Fibroblast of skin of back (primary cell): ENCODE measurements at places on chromosomes 4 and X.
A peak's percentile ranks its signal among the peaks of the same experiment; 100 is the strongest.

DNA sequence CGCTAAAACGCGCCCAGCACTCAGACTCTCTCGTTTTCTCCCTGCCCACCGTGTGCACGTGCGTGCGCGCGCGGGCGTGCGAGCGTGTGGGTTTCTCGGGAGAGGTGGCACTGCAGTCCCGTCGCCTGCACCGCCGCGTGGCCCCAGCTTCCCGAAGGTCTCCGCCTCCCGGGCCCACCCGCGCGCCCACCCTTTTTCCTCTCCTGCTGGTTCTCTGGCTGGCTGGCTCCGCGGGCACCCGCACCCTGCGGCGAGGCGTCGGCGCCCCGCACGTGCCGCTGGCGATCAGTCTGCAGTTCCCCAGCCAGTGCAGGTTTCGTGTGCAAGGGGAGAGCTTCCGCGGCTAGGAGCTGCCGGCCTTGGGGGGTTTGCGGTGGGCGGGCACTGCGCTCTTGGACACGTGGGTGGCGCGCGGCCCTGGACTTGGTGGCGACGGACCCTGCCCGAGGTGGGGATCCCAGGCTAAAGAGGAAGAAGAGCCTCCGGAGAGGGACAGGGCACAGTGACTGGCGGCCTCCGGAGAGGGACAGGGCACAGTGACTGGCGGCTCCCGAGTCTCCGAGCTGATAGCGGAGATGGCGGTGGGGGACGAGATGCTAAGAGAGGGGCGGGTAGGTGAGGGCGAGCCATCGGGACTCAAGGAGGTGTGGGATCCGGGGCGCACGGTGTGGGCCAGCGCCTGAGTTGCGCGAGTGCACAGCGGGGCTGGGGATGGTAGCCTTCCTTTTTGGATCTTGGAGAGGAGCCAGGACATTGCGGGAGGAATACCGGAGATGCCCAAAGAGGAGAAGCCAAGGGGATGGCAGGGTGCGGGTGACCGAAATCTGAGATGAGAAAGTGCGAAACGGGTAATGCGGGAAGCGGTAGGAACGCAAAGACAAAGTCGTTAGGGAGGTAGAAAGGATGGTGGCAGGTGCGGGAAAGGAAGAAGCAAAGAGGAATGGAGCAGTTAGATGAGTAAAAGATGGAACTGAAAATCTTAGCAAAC, at the start of gene FAM184B:
Gene FAM184B (minus strand): TSS at position 322 of the 988 bp plus-strand sequence. CDS start 322 bp downstream, outside the sequence.
- no peak for DNase-seq

- DNase-seq, result no peak
Observed at GRCh38 chrX:111876646-111877045, 665 bp downstream of the TRPC5OS start.

DNA sequence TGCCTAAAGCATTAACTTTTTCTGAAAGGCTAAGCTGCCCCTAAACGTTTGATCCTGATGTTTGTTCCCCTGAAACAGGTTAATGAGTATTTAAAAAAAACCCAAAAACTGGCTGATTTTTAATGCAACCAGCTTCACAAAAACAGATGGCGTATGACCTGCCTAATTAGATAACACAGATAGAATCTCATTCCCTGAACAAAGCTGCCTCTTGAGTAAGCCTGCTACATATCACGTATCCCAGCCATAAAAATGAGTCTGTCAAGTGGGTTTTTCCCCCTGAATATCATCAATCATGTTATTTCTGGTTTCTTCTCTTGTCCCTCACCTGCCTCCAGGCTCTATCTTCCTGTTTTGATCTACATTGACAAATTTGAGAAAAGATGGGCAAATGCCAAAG, 154.2 kb upstream of the FAM9B start:
- no peak for DNase-seq

- DNase-seq, result no peak
Observed at GRCh38 chrX:23930894-23931604, 23.2 kb downstream of the CXorf58 start.

- peak; percentile 2 for DNase-seq
Observed at GRCh38 chr4:81919223-81919622, 447.5 kb upstream of the RASGEF1B start.

DNA sequence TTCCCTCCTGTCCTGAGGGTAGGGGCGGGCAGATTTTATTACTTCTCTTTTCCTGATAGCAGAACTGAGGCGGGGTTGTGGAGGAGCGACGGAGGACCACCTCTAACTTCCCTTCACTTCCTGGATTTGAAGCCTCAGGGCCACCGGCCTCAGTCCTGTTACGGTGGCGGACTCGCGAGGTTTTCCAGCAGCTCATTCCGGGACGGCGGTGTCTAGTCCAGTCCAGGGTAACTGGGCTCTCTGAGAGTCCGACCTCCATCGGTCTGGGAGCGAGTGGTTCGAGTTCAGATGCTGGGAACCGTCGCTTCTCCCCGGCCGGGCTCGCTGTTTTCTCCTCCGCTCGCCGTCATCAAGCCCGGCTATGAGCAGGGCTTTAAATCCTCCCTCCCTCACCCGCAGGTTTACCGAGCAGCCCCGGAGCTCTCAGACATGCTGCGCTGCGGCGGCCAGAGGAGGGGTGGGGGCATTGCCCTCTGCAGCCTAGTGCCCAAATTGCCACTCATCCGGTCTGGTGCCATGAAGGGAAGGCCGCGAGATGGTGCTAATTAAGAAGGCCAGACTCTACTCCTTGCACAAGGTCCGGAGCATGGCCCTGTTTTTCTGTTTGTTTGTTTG, 23.3 kb downstream of the HAND2 start:
- DNase-seq, result no peak

DNA sequence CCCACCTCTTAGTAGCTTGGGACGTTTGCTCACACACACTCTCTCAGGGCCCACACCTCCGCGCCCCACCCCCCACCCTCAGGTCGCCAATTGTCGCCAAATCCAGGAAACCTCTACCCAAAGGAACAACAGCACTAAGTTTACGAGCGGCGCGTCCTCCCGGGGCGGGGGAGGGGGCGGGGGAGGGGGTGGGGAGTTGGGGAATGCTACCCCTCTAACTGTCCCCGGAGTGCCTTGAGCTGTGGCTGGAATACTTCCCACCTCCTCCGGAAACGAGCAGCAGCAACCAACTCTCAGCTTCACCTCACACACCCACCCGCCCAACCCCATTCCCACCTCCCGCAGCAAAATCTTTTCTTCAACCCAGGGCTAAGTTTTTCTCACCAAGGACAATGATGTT, 135.6 kb upstream of the ZIC3 start:
- no peak for DNase-seq

GRCh38 chrX:7280520-7280919, 132.6 kb upstream of the PUDP start:
- DNase-seq, result no peak

GRCh38 chr4:8227201-8227770, 28.2 kb downstream of the SH3TC1 start:
- no peak for DNase-seq

DNA sequence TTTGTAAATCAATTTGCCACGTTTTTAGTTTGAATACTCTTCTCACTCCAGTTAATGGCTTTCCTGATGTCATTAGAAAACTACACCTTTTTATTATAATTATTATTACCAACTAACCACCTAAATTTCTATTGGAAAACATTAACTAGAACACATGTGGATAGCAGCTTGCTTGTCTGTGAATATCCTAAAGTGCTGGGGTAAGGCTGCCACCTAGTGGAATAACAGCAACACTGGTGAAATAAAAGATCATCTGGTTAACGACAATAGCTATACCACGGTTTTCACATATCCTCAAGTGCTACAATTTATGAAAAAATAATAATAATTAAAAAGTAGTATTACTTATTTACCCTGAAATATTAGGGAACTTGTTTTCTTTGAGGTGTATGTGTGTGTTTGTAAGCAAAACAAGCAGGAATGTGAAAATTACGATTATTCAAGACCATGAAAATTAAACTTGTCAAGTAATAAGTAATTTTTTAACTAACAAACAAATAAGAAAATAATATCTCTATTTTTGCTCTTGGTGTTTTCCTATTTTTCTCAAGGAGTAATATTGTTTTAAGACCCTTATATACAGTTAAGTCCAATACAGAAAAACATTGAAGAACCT, 130.1 kb upstream of the TECRL start:
- peak; percentile 61 for DNase-seq

DNA sequence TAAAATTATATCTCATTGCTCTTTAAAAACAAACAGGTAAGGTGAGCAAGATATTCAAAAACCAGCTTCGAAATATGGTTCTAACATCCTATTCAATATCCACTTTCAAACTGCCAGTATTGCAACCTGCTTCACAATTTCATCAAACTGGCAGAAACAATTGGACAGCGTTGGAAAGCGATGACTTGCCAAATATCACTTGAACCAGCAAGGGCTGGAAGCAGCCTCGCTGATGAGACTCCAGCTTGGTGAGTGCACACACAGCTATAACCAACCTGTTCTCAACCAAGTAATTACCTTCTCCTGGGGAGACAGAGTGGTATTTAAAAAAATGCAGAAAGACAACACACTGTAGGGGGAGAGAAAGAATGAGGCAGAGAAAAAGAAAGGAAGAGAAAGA, 155.8 kb upstream of the RAI2 start:
- no peak for DNase-seq

DNA sequence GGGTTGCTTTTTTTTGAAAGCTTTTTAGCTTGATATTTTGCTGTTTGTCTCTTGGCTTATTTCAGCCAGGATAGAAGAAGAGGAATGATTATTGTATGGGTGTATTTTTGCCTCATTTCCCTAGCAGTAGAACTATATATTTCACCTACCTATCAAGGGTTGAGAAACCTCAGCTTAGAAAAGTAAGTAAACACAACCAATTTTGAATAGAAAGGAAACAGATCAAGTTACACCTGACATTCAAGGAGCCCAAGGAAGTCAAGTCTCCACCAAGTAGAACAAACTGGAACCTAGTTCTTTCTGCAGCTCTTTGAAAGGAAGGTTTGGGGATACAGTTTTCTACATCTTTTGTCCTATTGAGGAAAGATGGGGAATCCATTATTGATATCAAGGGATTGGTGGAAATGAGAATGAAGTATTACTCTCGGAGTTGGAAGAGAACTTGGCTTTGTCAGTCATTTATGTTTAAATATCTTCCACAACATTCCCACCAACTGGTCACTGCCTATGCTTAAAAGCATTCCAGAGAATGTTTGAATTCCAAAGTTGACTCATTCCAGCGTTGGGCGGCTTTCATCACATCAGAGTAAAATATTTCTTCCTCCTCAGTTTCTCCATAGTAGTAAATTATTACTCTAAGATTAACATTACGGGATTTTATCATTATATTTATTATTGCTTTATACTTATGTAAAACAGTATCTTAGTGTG, 207.8 kb upstream of the CNKSR2 start:
- peak; percentile 71 for DNase-seq

- no peak for DNase-seq
Observed at GRCh38 chrX:101552714-101553113, 2.4 kb downstream of the ARMCX1 start.

DNA sequence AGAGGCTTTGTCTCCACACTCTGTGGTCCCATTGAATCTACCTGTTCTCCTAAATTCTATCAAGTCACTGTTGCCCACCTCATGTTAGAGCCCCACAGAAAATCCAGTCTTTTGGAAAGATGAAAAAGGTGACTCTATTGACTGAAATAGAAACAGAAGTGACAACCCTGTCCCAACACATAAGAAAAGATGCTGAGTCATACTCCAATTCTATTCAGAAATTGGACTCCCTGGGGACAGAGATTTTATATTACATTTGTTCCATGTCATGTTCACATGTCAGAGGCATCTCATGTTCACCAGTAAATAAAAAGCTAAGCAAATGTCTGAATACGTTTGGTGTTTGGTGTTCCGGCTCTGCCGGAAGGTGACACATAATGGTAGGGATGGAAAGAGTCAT, 2.9 kb upstream of the GRPR start:
- DNase-seq, result peak; percentile 22

GRCh38 chrX:151004085-151004484, 20.9 kb downstream of the HMGB3 start:
- peak; percentile 4 for DNase-seq

GRCh38 chrX:115898382-115899001, 272.1 kb upstream of the AGTR2 start:
- no peak for DNase-seq

GRCh38 chrX:53004811-53005210, 43.8 kb upstream of the GPR173 start:
- DNase-seq, result no peak

DNA sequence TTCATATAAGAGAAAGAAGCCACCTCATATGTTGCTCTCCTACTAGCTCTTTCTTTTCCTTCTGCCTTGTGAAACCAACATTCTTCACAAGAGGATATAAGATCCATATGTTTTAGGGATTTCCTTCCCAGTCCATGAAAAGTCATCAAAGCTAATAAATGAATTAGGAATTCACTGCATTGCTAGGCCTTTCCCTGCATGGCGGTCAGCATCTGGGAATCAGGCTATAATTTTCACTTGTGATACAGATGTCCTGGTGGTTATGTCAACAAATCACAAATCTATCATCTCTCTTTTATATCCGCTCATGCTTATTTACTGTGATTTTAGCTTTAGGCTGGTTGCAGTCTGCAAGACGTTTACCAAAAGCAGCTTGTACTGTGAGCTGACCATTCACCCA, 510.0 kb downstream of the NLGN4X start:
- DNase-seq, result no peak

DNA sequence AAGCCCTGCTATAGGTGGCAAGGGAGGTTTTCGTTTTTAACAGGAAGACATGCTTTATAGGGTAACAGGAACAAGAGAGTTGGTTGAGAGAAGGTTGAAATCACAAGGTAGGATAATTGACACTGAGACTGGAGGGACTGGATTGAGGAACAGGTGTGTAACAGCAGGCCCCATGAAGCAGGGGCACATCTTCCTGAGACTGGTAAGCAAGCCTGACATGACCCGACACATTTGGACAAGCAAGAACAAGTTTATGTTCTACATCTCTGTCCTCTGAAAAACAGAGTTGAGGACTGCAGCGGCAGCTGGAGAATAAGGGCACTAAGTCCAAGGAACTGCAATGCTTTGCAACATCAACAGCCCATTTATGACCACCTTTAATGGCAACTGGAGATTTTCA, 5.2 kb downstream of the RPS4X start:
- no peak for DNase-seq

- no peak for DNase-seq
Observed at GRCh38 chrX:71547339-71547738, 14.4 kb downstream of the OGT start.

DNA sequence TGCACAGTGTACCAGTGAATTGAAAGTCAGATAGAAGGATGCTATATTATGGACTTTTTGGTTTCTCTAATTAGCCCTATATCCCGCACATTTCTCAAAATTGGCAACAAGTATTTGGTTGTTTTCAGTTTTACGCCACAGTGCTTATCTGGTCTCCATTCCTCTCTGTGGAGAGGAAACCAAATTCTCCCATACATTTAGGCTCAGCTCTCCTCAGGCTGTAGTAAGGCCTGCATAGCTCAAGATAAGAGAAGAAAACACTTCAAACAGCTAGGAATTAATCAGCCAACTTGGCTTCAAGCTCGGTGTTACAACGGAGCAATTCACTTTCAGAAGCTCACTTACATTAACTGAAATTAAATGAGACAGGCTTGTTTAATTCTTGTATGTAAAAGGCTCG, 263.2 kb downstream of the PDHA2 start:
- DNase-seq, result peak; percentile 3
